Panc1 (cell line): ENCODE measurements at places on chromosomes 3 and 15.

GRCh38 chr3:103657756-103658155 is 1222.9 kb downstream of the ZPLD1 start:
- no peak for DNase-seq

DNA sequence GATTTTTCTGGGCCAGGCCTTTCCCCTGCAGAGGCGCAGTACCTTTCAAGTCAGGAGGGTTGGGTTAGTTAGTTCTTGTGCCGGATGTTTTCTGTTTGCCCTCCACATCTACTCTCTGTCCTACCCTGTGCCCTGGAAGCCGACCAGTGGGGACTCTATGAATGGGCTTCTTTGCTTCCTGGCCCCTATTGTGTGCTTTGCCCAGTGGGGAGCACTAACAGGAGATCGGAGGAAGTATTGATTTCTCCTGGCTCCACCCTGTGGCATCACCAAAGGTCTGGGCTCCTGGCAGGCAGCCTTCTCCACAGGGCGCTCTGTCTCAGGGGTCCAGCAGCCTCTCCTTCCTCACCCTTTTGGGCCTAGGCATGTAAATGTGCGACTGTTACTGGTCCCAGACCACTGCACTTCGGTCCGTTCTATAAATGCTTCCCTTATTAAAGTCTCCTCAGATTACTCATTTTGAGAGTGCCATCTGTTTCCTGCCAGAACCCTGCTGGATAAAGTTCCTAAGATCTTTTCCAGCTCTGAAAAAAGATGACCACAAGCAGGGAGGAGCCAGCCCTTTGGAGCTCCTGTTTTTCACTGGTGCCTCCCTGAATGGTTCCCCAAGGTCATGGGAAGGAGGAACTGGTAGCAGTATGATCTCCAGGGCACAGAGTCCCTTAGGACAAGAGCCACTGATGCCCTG is 44.5 kb downstream of the CTDSPL start:
- no peak for DNase-seq

DNA sequence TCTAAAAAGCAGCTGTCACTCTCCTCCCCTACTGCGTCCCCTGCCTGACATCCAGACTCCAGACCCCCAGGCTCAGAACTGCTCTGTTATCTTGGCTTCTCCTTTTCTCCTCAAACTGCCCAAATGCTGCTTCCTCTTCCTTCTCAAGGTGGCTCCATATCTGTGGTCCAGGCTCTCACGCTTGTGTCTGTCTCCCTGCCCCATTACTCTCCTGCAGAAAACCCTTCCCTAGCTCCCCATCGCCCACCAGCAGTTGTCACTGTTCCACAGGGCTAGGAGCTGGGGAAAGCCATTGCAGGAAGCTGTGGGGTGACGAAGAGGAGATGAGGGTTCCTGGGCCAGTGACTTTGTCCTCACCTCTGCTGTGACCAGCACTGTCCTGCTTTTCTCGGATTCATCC is 30.7 kb upstream of the CGNL1 start:
- DNase-seq: no peak

- no peak for DNase-seq
These were observed 153.3 kb downstream of the USP13 start for GRCh38 chr3:179806177-179806576.

DNA sequence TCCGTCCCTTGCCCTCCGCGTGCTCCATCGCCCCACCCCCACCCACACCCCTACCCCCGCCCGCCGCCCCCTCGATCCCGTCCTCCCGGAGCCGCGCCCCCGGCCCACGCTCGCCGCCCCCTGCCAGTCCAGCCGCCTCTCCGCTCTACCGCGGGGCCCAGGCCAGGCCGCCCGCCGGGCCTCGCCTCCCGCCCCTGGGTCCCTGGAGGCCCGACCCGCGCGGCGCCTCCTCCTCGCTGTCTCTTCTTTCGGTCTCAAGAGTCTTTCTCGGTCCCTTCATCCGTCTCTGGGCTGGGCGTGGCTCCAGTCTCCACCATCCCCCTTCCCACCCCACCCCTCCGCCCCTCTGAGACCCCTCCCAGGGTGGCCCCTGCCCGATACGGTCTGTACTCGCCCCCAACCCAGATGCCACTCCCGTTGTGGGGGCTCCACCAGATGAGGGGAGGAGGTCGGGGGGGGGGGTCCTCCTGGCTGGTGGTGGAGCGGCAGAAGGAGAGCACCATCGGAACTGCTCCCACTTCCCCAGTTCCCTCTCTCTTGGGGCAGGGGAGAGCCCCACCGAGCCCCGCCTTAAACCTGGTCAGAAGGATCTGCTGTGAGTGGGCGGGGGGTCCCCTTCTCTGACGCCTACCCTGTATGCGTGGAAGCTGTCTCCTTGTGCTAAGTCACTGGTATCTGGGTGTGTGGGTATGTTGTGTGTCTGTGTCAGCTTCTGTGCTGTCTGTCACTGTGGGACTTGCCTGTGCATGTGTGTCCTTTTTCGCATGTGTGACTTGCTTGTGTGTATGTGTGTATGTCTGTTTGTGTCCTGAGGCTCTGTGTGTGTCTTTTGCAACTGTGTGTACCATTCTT is 1.0 kb downstream of the PRKCD start:
- no peak for DNase-seq

- no peak for DNase-seq
These were observed 16.0 kb upstream of the C3orf38 start for GRCh38 chr3:88133711-88134263.

- DNase-seq: no peak
These were observed 2.1 kb upstream of the PARP14 start for GRCh38 chr3:122678506-122678905.

DNA sequence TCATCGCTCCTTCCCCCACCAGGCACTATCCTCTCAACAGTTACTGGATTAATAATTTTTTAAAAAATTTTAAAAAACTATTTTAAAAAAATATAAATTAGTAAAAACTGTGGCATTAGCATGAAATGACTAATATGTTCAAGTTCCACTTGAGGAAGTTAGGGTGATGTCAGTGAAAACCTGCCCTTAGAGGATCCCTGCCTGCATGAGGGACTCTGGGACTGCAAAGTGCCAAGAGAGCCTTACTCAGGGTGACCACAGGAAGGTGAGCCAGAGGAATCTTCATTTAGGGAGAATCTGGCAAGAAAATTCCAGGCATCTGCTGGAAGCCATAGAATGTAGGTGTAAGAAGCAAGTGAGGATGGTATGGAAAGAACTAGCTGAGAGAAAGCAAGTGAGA is 157.7 kb upstream of the BCL6 start:
- no peak for DNase-seq

DNA sequence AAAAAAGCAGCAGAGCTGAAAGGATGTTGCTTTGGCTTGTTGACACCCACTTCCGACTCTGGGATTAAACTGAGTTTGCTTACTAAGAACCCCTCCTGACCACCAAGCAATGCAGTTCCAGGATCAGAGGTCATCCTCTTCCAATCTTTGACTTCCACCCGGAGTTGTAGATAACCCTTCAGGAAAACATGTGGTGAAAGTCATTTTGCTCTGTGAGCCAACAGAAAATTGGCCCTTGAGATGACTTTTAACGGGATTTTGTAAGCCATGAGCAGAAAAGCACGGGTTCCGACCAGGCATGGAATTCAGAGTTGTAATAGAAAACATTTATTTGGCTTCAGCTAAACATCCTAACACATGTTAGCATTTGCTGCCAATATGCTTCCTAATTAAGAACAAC is 171.6 kb upstream of the NR2F2 start:
- DNase-seq: no peak

- no peak for DNase-seq
These were observed 158.1 kb downstream of the APBA2 start for GRCh38 chr15:29043736-29044502.

- no peak for DNase-seq
These were observed 161.2 kb downstream of the OTOL1 start for GRCh38 chr3:161657786-161658185.

GRCh38 chr15:77541421-77542181 is 91.1 kb downstream of the LINGO1 start:
- no peak for DNase-seq

- no peak for DNase-seq
These were observed 44.2 kb upstream of the ATG7 start for GRCh38 chr3:11228041-11228440.

DNA sequence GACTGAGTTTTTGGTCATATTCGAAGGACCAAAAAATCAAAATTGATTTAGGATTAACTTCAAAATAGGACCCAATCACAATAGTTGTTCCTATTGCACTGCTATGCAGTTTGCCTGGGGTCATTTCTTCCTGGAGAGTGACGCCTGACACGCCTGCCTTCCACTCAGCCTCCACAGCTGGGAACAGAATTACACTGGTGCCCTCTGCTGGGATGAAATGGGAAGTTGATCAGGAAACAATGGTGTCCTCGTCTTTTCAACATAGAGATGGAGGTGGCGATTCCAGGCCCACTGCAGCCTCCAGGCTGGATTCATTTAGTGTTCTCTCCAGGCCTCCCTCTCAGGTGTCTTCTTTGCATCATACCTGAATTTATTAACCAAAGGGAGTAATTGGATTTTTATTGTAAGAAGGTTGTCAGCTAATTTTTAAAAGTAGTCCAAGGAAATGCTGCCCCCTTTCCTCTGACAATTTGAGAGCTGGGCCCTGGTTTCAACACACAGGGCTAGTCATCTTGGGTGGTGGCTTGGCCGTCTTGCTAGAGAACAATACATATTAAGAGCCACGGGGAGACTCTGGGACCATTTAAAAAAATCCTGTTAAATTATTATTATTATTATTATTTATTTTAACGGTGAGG is 69.7 kb downstream of the GAP43 start:
- peak; percentile 59 for DNase-seq

- DNase-seq: no peak
These were observed 406.1 kb downstream of the TBC1D5 start for GRCh38 chr3:17336291-17336690.

GRCh38 chr3:35223632-35224394 is 415.5 kb upstream of the ARPP21 start:
- DNase-seq: no peak

GRCh38 chr3:10930666-10931040 is 61.9 kb upstream of the SLC6A1 start:
- DNase-seq: no peak

GRCh38 chr3:126119008-126119675 is 35.2 kb upstream of the SLC41A3 start:
- DNase-seq: no peak

GRCh38 chr3:20060974-20061685 is 20.9 kb downstream of the KAT2B start:
- DNase-seq: no peak

- no peak for DNase-seq
These were observed 1717.2 kb downstream of the OTOL1 start for GRCh38 chr3:163213838-163214237.

GRCh38 chr15:75198560-75199356 is 2.9 kb upstream of the C15orf39 start:
- DNase-seq: no peak

DNA sequence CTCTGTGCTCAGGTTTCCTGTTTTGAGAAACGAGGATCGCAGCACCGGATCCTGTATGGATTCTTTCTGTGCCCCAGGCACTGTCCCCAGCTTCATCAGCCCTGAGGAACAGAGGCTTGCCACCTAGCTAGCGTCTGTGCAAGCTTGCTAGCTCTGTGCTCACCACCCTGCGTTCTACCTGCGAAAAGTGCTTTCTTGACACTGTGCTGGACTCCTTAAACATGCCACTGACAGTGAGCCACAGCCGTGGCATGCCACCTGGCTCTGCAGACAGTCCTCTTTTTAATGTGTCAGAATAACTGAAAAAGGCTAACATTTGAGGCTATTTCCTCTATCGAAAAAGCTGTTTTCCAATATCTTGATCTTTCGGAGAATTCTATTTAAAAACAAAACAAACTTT is 1.4 kb downstream of the PGPEP1L start:
- DNase-seq: no peak

GRCh38 chr3:129039271-129040038 is 21.1 kb upstream of the GP9 start:
- no peak for DNase-seq

DNA sequence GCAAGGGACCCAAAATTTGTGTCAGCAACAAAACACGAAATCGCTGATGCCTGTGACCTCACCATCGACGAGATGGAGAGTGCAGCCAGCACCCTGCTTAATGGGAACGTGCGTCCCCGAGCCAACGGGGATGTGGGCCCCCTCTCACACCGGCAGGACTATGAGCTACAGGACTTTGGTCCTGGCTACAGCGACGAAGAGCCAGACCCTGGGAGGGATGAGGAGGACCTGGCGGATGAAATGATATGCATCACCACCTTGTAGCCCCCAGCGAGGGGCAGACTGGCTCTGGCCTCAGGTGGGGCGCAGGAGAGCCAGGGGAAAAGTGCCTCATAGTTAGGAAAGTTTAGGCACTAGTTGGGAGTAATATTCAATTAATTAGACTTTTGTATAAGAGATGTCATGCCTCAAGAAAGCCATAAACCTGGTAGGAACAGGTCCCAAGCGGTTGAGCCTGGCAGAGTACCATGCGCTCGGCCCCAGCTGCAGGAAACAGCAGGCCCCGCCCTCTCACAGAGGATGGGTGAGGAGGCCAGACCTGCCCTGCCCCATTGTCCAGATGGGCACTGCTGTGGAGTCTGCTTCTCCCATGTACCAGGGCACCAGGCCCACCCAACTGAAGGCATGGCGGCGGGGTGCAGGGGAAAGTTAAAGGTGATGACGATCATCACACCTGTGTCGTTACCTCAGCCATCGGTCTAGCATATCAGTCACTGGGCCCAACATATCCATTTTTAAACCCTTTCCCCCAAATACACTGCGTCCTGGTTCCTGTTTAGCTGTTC is 34.9 kb downstream of the CHDH start:
- DNase-seq: no peak

- no peak for DNase-seq
These were observed 15.7 kb downstream of the ECT2 start for GRCh38 chr3:172766241-172766640.

DNA sequence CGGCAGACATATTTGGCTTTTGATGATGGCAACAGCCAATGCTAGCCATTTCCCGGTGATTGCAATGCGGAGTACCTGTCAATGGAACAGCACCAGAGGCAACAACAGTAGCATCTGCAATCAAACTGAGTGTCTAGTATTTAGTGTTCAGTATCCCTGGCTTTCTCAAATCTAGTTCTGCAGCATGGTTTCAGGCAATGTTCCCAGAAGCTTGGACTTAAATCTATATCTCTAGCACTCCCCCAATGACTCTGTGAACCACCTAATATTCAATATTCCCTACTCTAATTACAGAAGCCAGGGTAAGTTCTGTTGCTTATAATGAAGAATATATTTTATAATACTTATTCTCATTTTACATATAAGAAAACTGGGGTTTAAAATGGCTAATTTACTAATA is 48.2 kb downstream of the TBL1XR1 start:
- DNase-seq: no peak

DNA sequence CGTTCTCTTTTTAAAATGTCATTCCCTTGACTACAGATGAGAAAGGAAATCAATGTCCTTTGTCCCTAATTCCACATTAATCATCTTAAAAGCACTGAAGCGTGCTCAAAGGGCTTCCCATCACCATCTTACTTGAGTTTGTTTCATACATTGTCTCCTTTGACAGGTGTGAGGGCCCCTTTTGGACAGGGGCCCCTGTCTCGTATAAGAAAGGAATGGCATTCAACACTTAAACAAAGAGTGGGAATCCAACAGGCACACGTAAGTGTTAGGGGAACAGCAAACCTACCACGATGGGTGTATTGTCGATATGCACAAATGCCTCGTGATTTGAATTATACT is 5.0 kb downstream of the SSUH2 start:
- DNase-seq: no peak
